ENCODE measurements at places on chromosomes 3 and 15.

DNA sequence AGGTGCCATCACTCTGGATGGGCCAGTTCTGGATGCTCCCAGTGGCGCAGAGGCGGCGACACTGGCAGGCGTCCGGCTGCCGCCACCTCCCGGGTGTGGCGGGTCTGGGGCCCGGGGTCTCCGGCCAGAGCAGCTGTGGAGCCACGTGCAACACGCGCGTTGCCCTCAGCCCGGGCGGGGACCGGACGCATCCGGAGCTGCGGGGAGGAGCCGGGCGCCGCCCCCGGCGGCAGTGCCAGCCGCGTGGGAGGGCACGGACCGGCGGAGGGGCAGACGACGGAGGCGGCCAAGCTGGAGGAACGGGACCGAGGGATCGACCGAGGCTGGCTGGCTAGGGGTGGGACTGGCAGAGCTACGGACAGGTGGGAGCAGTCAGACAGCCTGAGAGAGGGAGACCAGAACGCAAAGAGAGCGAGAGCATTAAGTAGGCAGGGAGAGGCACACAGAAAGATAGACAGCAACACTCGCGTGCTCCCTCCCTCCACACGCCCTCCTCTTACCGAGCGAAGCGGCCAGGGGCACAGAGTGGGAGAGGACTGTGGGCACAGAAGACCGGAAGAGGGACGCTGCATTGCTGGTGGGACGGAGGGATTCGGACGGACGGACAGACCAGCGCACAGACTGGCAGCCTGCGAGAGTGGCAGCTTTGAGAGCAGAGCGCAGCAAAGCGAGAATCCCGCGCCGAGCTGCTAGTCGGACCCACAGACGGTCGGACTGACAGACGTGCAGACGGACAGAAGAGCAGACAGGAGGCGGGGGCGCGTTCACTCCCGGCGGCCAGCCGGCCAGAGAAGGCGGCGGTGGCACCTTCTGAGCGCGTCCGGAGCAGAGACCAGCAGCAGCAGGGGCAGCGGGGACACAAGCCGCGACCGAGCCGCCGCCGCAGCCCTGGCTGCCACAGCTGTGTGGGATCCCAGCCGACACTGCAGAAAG, at the start of gene ARPP21:
Gene ARPP21, plus strand, starts transcription at position 272 of the 933 bp plus-strand sequence. CDS start 42,227 bp downstream, outside the sequence.
- no peak for DNase-seq

GRCh38 chr15:68384451-68385239, 47.3 kb downstream of the ITGA11 start:
- no peak for DNase-seq

DNA sequence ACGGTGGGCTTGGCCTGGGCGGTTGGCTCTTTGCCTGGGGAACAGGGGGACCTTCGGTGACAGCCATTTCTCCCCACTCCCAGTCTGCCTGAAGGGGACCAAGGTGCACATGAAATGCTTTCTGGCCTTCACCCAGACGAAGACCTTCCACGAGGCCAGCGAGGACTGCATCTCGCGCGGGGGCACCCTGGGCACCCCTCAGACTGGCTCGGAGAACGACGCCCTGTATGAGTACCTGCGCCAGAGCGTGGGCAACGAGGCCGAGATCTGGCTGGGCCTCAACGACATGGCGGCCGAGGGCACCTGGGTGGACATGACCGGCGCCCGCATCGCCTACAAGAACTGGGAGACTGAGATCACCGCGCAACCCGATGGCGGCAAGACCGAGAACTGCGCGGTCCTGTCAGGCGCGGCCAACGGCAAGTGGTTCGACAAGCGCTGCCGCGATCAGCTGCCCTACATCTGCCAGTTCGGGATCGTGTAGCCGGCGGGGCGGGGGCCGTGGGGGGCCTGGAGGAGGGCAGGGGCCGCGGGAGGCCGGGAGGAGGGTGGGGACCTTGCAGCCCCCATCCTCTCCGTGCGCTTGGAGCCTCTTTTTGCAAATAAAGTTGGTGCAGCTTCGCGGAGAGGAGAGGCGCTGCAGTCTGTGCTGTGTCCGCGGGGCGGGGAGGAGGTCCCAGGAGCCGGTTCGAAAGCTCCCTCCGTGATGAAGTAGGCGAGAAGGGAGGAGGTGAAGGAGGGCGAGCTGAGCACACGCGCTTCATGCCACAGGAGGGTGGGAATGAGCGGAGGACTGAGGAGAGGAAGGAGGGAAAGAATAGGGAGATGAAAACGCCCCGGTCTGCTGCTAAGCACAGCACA, 9.6 kb downstream of the CLEC3B start:
- no peak for DNase-seq

- DNase-seq, result no peak
Observed at GRCh38 chr15:78351539-78351938, 11.4 kb downstream of the CRABP1 start.

DNA sequence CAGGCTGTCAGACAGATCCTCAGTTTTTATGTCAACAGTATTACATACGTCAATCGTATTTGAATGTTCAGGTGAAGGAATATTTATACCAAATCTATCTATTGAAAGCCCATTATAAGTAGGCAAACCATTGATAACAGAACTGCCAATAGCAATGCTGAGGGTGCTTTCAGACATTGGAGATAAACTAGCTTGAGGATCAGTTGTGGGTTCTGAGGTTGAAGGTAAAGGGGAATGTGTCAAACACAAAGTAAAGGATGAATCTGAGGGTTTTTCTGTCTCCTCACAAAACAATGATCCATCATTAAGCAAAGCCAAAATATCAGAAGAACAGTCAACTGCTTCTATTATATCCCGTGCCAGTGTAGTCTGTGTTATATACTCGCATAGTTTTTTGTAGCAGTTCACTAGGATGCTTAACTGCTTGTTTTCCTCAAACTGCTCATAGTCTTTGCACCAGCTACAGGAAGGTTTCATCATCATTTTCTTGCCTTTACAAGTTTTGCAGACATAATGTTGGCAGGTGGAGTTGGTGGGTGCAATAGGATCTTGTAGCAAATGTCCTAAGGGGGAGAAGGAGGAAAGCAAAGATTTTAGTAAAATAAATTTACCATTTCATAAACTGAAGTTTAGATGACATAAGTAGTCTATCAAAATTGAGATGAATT, 43.8 kb downstream of the MSL2 start:
- DNase-seq, result no peak

- DNase-seq, result no peak
Observed at GRCh38 chr3:19439944-19440343, 291.6 kb downstream of the KCNH8 start.

- no peak for DNase-seq
Observed at GRCh38 chr3:76307556-76307955, 522.2 kb upstream of the ZNF717 start.

DNA sequence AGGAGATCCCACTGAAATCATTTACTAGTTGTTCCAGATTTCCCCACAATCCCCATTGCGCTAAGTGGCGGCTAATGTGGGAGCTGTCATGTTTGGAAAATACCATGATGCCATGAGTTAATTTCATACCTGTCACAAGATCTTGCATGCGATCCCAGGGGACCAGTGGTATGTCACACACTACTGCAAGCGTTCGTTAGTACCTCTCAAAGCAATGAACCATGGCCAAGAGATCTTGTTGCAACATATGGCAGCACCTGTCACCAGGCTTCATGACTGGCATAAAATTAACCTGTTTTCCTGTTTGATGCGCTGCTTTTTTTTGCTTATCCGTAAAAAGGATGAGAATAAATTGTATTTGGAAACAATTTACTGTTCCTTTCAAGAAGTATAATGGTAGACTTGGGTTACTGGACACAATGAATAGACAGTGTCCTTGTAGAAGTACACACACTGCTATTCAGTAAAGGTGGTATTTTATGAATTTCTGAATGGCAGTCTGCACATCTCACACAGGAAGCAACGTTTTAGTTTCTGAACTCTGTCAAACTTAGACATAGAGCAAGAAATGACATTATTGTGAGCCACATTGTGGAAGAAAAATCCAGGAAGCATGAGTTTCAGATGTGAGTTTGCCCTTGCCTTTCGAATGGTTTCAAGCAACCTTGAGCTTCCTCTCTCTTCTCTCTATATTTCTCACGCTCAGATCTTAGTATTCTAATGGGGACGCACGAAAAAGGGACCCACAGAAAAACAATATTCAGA, 81.9 kb downstream of the CHL1 start:
- DNase-seq, result no peak

DNA sequence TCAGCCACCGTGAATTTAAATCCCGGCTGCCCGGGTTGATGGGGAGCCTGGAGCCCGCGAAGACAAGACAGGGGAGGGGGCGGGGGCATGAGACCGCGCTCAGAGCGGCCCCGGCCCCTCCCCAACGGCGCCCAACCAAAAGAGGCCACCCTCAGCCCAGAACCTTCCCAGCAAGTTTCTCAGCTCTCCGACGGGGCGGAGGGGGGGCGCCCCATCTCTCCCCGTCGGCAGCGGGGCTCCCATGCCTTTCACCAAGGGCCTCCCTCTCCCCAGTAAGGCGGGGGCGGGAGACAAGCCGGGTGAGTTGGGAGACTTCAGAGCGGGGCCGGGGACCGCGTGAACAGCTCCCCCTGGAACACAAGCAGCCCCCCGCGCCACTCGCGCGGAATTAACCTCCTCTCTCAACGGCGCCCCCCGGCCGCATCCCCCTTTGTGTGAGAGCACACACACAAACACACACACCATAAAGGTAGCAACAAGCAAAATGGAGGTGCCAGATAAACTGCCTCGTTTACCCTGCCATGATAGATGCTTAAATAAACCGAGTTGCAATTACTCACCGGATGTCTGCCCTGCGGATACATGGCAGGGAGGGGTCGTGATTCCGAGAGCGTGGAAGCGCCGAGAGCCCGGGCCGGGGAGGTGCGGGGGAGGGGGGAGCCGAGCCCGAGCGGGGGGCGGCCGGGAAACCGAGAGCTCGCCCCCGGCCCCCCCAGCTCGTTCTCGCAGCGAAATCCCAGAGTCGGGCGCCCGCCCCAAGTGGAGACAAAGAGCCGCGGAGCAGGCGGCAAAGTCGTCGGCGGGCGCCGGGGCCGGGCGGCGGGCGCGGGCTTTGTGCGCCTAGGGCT, 1.3 kb downstream of the TLE3 start:
- peak; percentile 25 for DNase-seq

- no peak for DNase-seq
Observed at GRCh38 chr15:99117563-99118257, 12.8 kb downstream of the SYNM start.

DNA sequence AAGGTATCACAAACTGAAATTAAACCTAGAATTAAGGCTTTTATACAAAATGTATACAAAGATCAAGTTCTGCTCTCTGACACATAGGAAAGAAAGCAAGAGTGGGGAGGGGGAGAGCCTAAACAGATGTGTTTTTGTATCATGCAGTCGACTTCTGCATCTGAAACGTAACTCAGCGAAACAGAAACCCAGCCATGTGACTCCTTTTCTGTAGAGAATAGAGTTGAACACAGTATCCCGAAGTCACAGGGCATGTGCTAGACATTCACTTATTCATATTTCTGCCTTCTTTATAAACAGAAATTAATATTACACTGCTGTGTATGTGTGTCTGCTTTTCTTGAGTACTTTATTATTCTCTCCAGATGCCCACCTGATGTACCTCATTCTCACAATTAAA, 121.0 kb downstream of the PDZRN3 start:
- DNase-seq, result no peak

DNA sequence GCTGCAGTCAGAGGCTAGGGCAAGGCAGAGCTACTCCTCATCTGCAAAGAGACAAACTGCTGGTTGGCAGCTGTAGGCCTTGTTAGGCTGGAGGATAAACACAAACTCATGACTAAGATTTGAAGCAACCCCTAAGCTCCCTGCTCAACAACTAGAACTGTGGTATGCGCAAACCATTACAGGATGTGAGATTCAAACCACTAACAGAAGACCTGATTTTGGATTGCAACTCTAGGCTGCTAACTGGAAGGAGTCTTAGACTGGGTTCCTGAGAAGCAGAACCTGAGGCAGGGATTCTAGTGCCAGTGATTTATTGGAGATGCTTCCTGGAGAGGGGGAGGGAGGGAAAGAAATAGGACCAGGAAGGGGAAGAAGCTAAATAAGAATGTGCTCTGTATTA, 22.5 kb downstream of the CCR4 start:
- DNase-seq, result no peak

- no peak for DNase-seq
Observed at GRCh38 chr3:100396967-100397366, 3.9 kb downstream of the TOMM70 start.

DNA sequence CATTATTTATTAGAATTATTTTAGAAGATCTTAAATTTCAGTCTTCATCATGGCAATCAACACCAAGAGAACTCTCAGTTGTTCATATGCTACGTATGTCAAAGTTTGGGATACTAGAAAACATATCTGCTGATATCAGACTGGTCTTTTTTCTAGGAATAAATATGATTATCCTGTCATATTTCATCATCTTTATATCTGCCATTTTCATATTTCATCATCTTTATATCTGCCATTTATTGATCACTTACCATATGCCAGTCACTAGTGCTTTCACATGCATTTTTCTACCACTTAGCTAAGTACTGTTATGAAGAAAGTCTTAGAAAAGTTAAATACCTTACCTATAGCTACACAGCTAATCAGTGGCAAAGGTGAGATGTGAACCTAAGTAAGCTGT, 2.8 kb upstream of the ZCWPW2 start:
- no peak for DNase-seq
